Tracheal epithelial cell (primary cell): ENCODE measurements at places on chromosomes 5 and 9. TPM values are rescaled to one million over a fixed set of nuclear protein-coding genes. Genes with fewer than 3 reads are reported as not detected.

TERT gene
- not detected in 2 replicates for total RNA-seq

OTP gene
- total RNA-seq: not detected in 2 replicates

SLC45A2 gene
- total RNA-seq: 0.21 TPM in 1 of 2 replicates, not detected in the other

PAXX gene
- total RNA-seq: 16.4 and 21.4 TPM in 2 replicates

NFIB gene
- total RNA-seq: 8.0 and 19.6 TPM in 2 replicates

GRAMD2B gene
- 23.4 and 45.3 TPM in 2 replicates for total RNA-seq

PDGFRB gene
- under 0.01 and 0.24 TPM in 2 replicates for total RNA-seq

BAAT gene
- total RNA-seq: 0.24 TPM in 1 of 2 replicates, not detected in the other

TAS2R1 gene
- not detected in 2 replicates for total RNA-seq

PIP5KL1 gene
- total RNA-seq: 3.8 and 6.0 TPM in 2 replicates

PCDHA4 gene
- total RNA-seq: 0.21 and 1.2 TPM in 2 replicates

KIF4B gene
- not detected in 2 replicates for total RNA-seq

PRDM9 gene
- total RNA-seq: under 0.01 TPM in 1 of 2 replicates, not detected in the other

HRH2 gene
- total RNA-seq: not detected in 2 replicates

CDHR2 gene
- total RNA-seq: under 0.01 TPM in 1 of 2 replicates, not detected in the other

SKP2 gene
- total RNA-seq: 12.5 and 20.7 TPM in 2 replicates

NRG2 gene
- total RNA-seq: 0.24 and 0.64 TPM in 2 replicates

POMT1 gene
- 14.1 and 26.7 TPM in 2 replicates for total RNA-seq
